ENCODE measurements at places on chromosomes 7 and 10.

- DNase-seq = no peak
Observed at GRCh38 chr10:75229971-75230370, 5.8 kb downstream of the COMTD1 start.

- peak; percentile 73 for DNase-seq
Observed at GRCh38 chr10:90911133-90912051, 9.5 kb downstream of the ANKRD1 start.

DNA sequence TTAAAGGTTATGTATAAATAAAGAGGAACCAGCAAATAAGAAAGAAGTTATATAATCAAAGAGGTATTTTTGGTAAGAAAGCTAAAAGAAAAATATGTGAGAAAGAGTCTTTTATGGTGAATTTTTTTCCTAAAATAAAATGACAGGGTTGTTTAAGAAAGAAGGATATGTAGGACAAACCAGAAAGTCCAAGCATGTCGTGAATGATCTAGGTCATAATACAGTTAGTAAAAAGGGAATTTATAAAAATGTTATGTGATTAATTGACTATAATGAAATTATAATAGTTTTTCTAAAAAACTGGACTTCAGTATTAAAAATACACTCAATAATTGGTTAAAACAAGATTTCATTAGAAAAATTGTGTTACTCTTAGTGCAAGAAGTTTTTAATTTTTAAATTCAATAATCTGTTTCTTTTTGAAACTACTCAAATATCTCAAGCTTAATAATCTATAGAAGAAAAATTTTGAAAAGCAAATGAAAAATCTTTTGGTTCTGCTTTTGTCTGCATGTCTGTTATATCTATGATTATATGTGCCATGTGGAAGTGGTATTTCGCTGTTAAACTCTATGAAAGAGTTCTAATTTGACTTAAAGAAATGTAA lies 23.3 kb downstream of the AVL9 start:
- DNase-seq = no peak

DNA sequence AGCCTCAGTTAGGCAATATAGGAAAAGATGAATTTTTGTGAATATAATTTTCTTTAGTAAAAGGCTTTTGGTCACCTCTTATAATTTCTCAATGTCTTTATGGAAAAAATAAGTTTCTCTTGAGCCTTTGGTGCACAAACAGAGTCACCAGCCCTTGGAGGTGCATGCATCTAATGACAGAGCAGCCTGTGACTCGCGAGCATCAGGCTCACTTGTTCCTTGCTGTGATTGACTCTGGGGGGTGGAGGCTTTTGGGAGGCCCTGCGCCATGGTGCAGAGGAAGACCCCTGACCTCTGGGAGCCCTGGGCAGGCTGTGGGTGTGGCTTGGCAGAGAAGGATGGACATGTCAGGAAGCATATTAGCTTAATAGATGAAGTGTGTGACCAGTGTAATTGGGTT lies 60.2 kb downstream of the FIGNL1 start:
- DNase-seq = peak; percentile 21

GRCh38 chr7:51369746-51370145 lies 53.1 kb upstream of the COBL start:
- DNase-seq = peak; percentile 22

All from activated CD8-positive, alpha-beta T cell treated with anti-CD3 and anti-CD28 coated beads, Interleukin-2, amount 10 ng/mL, durations not matched to agents 7 days and 5 days (primary cell).